Vagina (tissue), 2 donors: ENCODE measurements at places on chromosomes 6 and 20.

DNA sequence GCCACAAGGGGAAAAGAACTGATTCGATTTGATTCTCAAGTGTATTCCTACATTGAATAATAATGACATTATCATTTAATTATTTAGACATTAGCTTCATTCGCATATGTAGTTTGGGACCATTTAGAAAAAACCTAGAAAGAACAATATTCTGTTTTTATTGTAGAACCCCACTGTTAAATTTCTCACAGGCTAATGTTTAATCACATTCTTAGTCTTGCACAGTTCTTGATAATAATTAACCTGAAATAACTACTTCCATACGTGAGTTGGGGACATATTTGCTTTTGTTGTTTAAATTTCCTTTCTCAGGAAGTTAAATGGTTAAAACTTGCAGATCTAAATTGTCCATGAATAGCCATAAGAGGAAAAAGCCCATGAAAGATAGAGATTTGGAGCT lies 275.2 kb downstream of the TFAP2B start:
- no peak overlapping the region for H3K4me3 ChIP-seq
- no peaks in the 10 kb centered on the region for H3K36me3 ChIP-seq
- DNase-seq: no peak
- no peak overlapping the region for H3K27ac ChIP-seq

GRCh38 chr6:133807501-133807900 lies 81.4 kb upstream of the TCF21 start:
- no peak overlapping the region for H3K4me3 ChIP-seq
- no peaks in the 10 kb centered on the region for H3K4me1 ChIP-seq
- no peaks in the 10 kb centered on the region for H3K27me3 ChIP-seq
- DNase-seq: no peak

DNA sequence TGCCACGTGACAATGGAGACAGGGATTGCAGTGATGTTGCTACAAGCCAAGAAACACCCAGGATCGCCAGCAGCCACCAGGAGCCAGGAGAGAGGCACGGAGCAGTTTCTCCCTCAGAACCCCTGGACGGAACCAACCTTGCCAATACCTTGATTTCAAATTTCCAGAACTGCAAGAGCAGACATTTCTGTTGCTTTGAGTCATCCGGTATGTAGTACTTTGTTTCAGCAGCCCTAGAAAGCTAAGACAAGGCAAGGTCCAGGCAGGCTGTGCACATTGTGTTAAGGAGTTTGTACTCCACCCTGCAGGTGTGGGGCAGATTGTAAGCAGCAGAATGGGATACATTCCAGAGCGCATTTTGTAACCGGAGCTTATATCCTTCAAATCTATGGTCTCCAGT lies 48.3 kb downstream of the TRERF1 start:
- no peaks in the 10 kb centered on the region for H3K27me3 ChIP-seq
- H3K4me3 ChIP-seq: no peak overlapping the region
- DNase-seq: no peak
- no peaks in the 10 kb centered on the region for H3K36me3 ChIP-seq
- H3K27ac ChIP-seq: no peak overlapping the region
- peaks cover 74% of the 10 kb centered on the region for H3K4me1 ChIP-seq

- DNase-seq: no peak
- no peaks in the 10 kb centered on the region for H3K36me3 ChIP-seq
- H3K27ac ChIP-seq: no peak overlapping the region
Observed at GRCh38 chr6:26028212-26028745, 59.0 kb upstream of the HFE start.

GRCh38 chr6:30972816-30973215 lies 10.7 kb upstream of the MUC21 start:
- H3K4me1 ChIP-seq: no peaks in the 10 kb centered on the region
- no peak for DNase-seq
- no peak overlapping the region for H3K27ac ChIP-seq
- no peaks in the 10 kb centered on the region for H3K36me3 ChIP-seq

GRCh38 chr20:1777476-1777820 lies 117.8 kb upstream of the SIRPA start:
- H3K4me3 ChIP-seq: peak overlapping the region; percentile 53
- DNase-seq: no peak
- H3K27ac ChIP-seq: no peak overlapping the region
- no peaks in the 10 kb centered on the region for H3K36me3 ChIP-seq
- no peaks in the 10 kb centered on the region for H3K27me3 ChIP-seq

GRCh38 chr20:23456873-23457272 lies 4.2 kb upstream of the CST11 start:
- no peak overlapping the region for H3K4me3 ChIP-seq
- H3K27me3 ChIP-seq: no peaks in the 10 kb centered on the region
- no peak overlapping the region for H3K27ac ChIP-seq
- no peak for DNase-seq
- no peaks in the 10 kb centered on the region for H3K4me1 ChIP-seq

GRCh38 chr6:25880601-25881000 lies 6.6 kb upstream of the SLC17A3 start:
- DNase-seq: no peak
- no peaks in the 10 kb centered on the region for H3K36me3 ChIP-seq
- no peak overlapping the region for H3K4me3 ChIP-seq
- peaks cover 5% of the 10 kb centered on the region for H3K4me1 ChIP-seq

DNA sequence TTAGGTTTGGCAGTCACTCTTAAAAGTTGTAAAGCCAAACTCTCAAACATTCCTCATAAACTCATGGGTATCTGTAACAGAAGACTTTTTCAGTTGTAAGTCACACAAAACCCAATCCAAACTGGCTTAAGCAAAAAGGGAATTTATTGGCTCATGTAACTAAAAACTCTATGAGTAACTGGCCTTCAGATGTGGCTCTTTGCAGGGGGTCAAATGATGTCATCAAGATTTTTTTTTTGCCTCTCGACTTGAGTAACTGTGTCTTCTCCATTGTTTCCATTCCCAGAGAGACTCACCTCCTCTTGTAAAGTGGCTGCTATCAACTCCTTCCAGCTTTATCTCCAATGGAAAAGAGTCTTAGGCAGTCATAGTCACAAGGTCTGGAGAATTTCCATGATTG lies 645.0 kb downstream of the DHX35 start:
- no peaks in the 10 kb centered on the region for H3K36me3 ChIP-seq
- H3K4me3 ChIP-seq: no peak overlapping the region
- no peaks in the 10 kb centered on the region for H3K4me1 ChIP-seq

DNA sequence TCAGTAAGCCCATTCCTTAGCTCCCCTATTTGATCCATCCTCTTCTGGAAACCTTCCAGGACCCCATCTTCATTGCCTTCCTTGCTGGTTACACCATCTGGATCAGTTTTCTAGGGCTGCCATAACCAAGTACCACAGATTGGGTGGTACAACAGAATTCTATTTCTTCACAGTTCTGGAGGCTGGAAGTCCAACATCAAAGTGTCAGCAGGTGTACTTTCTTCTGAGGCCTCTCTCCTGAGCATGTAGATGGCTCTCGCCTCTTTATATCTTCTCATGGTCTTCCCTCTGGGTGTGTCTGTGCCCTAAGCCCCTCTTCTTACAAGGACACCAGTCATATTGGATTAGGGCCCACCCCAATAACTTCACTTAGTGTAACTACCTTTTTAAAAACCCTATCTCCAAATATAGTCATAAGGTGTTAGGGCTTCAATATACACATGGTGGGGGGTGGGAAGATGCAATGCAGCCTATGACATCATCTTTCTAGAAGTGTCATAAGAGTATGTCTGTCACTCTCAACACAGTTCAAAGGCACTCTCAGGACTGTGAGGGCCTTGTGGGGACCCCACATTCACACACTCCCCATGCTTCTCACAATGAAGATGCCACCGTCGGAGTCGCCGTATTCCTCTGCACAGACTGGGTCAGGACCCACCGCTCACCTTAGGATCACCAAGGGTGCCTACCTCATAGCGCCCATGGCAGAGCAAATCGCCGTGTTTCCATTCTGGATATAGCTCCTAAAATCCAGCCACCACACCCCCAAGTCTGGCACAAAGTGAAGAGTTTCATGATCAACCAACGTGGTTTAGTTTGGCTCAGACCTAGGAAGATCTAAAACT lies 12.2 kb upstream of the PRND start:
- H3K4me1 ChIP-seq: no peaks in the 10 kb centered on the region
- H3K27me3 ChIP-seq: no peaks in the 10 kb centered on the region
- no peaks in the 10 kb centered on the region for H3K36me3 ChIP-seq
- H3K27ac ChIP-seq: no peak overlapping the region
- H3K4me3 ChIP-seq: no peak overlapping the region

DNA sequence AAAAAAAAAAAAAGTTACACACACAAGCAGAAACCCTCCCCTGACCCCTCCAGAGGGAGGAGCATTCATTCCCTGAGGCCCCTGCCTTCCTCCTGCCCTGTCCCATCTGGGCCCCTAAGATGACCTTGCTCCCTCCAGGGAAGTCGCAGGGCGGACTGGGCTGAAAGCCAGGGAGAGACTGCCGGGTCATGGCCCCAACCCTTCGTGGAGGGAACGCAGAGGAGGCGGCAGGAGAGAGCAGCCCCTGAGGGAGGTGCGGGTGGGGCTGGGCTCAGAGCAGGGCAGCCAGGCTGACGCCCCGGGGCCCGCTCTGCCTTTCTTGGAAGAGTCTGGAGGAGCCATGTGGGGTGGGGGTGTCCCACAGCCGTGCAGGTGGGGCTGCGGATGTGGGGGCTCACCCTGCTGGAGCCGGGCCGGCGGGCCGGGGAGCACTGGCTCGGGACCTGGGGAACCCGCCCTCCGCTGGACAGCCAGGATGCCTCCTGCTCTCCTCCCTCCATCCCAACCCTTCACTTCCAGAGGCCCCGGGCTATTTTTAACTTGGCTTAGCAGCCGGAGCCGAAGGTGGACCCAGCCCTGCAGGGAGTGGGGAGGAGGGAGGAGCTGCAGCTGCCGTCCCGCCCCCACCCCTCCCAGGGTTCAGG lies 15.0 kb upstream of the ABHD16B start:
- no peak overlapping the region for H3K27ac ChIP-seq
- H3K4me1 ChIP-seq: peaks cover 35% of the 10 kb centered on the region
- H3K36me3 ChIP-seq: no peaks in the 10 kb centered on the region
- H3K27me3 ChIP-seq: no peaks in the 10 kb centered on the region

DNA sequence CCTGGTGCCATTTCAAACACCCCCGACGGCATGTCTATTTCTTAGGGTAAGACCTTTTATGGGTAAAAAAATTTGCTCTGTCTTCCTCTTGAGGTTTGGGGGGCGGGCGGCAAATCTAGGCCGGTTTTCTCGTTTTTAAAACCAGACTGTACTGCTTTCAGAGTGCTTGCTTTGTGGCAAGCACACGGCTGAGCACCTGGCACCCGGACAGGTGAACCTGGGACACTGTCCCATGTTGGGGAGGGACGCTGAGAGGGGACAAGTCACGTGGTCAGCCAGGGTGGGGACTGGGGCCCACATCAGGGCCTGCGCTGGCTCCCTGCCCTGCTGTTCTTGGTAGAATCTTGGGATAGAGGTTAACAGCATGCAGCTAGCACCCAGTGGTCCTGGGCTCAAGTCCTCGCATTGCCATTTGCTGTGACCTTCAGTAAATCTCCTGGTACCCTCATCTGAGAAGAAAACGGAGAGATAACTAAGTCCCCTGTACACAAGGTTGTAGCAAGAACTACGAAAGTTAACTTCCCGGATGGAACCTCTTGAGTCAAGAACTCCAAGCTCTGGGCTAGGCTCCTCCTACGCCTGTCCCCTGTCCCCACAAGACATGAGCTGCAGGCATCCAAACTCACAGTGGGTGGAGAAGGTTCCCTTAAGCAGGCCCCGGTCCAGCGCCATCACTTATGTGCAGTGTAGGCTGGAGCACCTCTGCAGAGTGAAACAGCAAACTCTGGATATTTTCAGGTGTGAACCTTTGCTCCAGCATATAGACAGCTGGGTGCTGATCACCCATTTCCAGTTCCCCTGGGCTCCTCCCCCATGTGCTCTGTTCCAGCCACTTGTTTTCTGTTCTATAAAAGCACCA lies 41.7 kb downstream of the PMEPA1 start:
- H3K27me3 ChIP-seq: no peaks in the 10 kb centered on the region
- H3K27ac ChIP-seq: no peak overlapping the region
- DNase-seq: no peak

GRCh38 chr20:1313236-1313964 lies 15.5 kb downstream of the SDCBP2 start:
- H3K4me3 ChIP-seq: peak overlapping the region; percentile 46
- peaks cover 9% of the 10 kb centered on the region for H3K4me1 ChIP-seq
- no peak overlapping the region for H3K27ac ChIP-seq
- DNase-seq: no peak
- H3K27me3 ChIP-seq: no peaks in the 10 kb centered on the region
- no peaks in the 10 kb centered on the region for H3K36me3 ChIP-seq

GRCh38 chr6:43627008-43627825 lies 1.8 kb downstream of the GTPBP2 start:
- peaks cover 37% of the 10 kb centered on the region for H3K36me3 ChIP-seq
- DNase-seq: no peak
- H3K4me1 ChIP-seq: peaks cover 28% of the 10 kb centered on the region

DNA sequence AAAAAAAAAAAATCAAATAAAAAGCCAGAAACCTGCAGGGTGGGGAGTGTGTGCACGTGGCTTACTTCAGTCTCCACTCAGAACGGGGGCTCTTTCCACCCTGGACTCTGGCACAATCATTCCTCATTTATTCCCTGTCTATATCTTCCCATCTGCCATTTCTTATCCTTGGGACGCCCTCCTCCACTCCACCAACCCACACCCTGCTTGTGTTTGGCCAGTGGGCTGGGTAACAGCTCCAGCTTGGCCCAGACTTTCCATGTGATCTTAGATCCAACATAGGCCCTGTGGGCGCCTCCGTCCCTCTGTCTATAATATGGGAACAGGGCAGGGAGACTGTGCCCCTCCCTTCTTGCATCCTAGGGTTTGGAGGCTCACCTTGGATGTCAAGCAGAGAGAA lies 68.1 kb downstream of the CD40 start:
- no peak for DNase-seq
- H3K4me1 ChIP-seq: no peaks in the 10 kb centered on the region
- H3K27ac ChIP-seq: no peak overlapping the region
- H3K4me3 ChIP-seq: no peak overlapping the region
- H3K36me3 ChIP-seq: no peaks in the 10 kb centered on the region
- no peaks in the 10 kb centered on the region for H3K27me3 ChIP-seq

DNA sequence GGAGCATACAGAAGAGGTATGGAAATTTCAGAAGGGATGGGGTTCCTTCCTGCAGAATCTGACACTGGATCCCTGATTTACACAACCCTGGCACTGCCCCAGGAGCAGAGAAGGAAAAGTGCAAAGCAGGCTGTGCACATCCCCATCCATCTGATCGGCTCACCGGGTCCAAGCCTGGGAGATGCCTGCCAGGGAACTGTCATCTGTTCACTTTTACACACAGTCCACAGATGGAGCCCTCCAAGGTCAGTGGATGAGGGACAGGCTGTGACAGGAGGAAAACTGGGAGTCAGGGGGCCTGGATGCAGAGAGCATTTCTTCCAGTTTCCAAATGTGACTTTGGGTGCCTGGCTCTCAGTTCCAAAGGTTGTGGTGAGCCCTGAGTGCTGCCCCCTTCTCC lies 11.0 kb upstream of the SYNDIG1 start:
- no peaks in the 10 kb centered on the region for H3K4me1 ChIP-seq
- H3K27ac ChIP-seq: no peak overlapping the region
- no peaks in the 10 kb centered on the region for H3K27me3 ChIP-seq
